ENCODE measurements at places on chromosomes 1 and 21. TPM values are rescaled to one million over a fixed set of nuclear protein-coding genes. Genes with fewer than 3 reads are reported as not detected.
A peak's percentile ranks its signal among the peaks of the same experiment; 100 is the strongest.

- DNase-seq: no peak
Measured at GRCh38 chr21:45821315-45821962, 160.1 kb upstream of the COL6A1 start.

- peak; percentile 78 for DNase-seq
Measured at GRCh38 chr1:29264773-29265389, 28.6 kb downstream of the PTPRU start.

DNA sequence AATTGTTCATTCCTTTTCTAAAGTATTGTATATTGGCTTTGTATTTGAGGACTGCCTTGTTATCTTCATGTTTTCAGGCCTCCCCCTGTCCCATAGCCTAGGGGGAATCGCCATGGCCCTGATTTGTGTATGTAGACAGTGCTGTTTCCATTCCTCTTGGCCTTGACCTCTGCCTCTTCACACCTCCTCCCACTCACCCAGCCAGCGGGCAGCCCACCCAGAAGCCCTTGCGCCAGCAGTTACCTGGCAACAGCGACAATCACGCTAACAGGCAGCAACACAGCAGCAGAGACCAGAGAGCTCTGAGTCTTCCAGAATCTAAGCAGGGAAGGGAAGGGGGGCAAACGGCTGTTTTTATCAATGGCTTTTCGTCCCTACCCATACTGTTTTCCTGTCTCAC is 50.0 kb upstream of the NPL start:
- DNase-seq: no peak

FOXD3 gene
- not detected for total RNA-seq

ALPL gene
- total RNA-seq: 45.4 TPM

Measured in astrocyte (in vitro differentiated cells and primary cell).